ENCODE measurements at places on chromosomes 4 and X.

DNA sequence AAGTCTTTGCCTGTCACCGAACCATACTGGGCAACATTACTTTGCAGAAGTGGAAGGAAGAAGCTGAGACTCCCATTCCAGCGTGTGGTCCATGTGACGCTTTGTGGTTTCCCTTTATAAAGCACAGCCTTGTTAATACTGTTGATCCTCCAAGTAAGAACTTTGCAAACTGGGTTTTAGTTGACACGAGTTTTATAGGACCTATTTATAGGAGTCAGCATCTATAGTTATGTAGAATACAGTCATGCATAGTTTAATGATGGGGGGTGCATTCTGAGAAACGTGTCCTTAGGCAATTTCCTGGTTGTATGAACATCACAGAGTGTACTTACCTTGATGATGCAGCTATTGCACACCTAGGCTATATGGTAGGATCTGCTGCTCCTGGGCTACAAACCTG lies 1879.4 kb upstream of the TENM3 start:
- DNase-seq = no peak

- no peak for DNase-seq
Observed at GRCh38 chrX:38465686-38466085, 95.7 kb upstream of the TSPAN7 start.

DNA sequence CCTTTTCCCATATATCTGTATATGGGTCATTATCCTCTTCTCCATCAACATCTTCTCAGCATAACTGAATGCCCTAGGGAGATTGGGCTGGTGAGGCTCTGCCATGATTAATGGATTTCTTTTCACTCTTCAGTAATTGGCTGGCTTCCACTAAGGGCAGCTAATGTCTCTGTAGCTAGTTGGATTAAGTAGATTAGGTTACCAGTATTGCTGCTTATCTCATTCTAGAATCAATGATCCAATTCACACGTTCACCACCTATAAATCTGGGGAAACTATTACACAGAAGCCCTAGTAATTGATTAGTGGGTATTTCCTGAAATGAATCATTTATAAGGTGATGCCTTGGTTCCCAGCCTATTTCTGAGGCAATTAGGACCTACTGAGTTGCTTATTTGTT lies 94.8 kb downstream of the KDR start:
- no peak for DNase-seq

- no peak for DNase-seq
Observed at GRCh38 chrX:8907688-8908087, 106.5 kb upstream of the FAM9A start.

GRCh38 chr4:148445860-148446330 lies 3.7 kb upstream of the NR3C2 start:
- DNase-seq = no peak

DNA sequence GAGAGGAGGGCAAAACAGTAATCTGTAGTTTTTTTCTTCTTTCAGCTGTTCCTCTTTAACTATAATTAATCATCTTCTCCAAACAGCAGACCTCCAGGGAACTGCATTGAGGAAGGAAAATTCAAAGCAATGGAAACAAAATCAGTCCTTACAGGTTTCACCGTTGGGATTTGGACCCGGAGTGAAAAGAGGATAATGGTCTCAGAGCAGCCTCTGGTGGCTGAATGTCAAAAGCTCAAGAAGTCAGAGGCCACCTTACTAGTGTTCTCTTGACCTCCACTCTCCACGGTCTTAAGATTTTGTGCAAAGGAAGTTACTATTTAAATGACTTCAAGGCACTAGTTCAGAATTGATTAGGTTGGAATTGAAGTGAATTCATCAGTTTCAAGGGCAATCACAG lies 16.0 kb upstream of the MID1 start:
- DNase-seq = no peak

- no peak for DNase-seq
Observed at GRCh38 chrX:3445806-3446490, 99.5 kb upstream of the MXRA5 start.

GRCh38 chr4:40337051-40337450 lies 1.9 kb downstream of the CHRNA9 start:
- no peak for DNase-seq

DNA sequence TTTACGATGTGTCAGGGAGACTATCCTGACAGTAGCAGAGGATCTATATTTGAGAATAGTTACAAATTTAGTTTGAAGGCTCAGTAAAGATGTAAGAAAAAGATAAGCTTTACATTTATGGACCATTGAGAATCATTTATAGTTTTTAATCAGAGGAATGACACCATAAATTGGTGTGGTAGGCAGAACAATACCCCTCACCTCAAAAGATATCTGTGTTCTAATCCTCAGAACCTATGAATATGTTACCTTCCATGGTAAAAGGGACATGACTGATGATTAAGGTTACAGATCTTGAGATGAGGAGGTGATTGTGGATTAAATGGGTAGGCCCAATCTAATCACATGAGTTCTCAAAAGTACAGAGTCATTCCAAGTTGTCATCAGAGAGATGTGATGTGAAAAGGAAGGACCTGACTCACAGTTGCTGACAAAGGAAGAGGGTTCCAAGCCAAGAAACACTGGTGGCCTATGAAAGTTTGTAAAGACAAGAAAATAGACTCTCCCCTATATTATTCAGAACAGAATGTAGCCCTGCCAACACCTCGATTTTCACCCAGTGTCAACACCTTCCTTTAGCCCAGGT lies 27.0 kb downstream of the EREG start:
- DNase-seq = no peak

DNA sequence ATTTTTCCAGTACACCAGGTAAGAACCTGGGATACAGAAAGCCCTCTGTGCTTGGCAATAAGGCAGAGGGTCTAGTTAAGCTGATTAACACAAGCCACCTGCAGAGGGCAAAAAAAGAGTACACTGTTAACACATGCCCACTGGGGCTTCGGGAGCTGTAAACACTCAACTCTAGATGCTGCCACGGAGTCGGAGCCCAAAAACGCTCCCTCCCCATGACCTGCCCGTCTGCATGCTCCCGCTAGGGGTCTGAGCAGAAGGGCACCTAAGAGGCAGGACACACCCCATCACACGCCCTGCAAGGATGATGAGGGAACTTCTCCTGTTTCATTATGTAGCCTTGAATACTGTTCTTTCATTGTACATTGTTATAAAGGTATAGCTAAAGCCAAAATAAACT lies 715.6 kb upstream of the AADAT start:
- no peak for DNase-seq

GRCh38 chr4:137238456-137239162 lies 293.7 kb downstream of the PCDH18 start:
- no peak for DNase-seq

DNA sequence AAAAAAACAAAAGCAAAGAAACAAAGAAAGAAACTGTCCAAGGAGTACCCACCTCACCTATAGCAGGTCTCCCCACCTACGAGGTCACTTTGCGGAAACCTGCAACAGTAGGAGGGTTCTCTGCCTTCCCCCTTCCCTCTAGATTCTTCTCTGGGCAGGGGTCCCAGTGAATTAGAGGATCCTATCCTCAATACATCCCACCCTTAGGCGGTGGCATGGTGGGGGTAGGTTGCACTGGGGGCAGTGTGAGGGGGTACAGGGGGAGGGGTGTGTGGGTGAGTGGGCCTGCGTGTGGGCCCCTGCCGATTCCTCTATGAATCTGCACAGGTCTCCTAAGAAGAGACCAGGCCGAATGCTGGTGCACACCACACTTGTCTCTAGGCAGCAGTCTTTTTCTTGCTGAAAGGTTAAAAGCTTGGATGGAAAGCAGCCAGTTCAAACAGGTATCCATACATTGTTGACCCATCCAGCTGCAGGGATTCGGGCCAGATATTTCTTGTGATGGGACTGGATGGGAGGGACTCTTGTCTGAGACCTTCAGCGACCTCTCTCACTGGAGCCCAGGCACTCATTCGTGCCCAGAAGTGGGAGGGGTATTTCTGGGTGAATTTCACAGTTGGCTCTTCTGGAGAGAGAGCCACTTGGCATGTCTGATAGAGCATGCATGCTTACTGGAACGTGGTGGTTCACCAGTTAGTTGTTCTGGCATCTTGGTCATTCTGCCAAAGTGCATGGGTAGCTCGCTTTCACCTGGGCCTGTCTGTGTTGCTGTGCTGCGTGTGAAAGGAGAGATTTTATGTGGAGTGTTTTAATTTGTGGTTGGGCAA lies 65.6 kb downstream of the NBDY start:
- no peak for DNase-seq

- DNase-seq = no peak
Observed at GRCh38 chr4:11111370-11111769, 317.3 kb downstream of the HS3ST1 start.

DNA sequence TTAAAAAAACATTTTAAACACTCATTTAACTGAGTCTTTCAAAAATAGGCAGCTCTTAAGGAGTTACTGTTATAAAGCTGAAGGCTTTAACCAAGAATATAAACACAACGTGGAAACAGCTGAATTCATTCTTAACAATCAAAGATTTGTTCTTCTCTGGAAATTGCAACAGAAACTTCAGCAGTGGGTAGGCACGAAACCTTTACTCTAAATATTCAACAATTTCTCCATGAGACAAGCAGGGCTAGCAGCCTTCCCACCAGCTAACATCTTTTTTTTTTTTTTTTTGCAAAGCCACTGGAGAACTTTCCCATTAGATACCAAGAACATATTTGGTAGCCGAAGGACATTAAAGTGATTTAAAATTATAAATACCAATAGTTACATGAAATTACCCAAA lies 78.2 kb upstream of the PRSS48 start:
- DNase-seq = no peak

DNA sequence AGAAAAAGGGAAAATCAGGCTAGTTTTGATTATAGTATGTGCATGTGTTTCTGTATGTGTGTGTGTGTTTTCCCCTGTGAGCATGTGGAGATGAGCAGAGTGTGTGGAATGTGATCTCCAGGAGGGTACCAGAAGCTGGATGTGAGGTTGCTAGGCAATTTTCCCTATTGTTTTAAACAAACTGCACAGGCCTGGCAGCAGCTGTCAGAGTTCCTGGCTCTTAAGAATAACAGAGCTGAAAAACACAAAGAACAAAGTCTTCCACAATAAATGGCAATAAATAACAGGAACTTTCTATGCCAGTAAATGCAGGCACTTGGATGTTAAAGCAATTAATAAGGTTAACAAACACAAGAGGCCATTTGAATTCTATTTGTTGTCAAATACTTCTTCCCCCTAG lies 344.6 kb upstream of the CTSO start:
- no peak for DNase-seq

DNA sequence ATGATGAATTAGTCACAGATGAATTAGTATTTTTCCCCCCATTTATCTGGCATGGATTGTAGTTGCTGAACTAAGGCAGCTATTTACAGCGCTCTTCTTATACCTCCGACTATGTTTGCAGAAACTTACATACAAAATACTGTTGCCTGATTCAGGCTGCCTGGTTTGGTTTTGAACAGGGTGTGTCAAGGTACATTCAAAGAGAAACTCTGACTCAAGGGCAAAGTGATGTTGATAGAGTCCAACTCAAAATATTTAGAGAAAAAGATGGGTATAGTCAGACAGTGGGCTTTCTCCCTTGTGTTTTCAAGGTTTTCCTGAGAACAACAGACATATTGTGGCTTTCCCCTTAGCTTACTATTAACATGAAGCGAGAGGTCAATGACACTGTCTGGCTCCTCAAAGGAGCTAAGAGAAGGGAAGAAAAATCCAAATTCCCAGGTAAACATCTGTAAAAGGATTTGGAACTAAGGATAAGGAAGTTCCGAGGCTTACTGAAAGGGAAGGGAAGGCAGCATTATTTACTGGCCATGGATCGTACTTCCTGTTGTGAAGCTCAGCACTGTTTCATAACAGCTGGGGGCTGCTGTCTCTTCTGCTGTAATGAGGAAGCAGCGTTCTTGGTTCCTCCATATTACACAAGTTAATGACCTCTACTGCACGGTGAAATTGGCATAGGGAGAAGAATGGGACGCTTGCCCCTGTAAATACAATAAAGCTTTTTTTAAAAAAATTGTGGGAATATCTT lies 30.9 kb downstream of the FAM9C start:
- no peak for DNase-seq

DNA sequence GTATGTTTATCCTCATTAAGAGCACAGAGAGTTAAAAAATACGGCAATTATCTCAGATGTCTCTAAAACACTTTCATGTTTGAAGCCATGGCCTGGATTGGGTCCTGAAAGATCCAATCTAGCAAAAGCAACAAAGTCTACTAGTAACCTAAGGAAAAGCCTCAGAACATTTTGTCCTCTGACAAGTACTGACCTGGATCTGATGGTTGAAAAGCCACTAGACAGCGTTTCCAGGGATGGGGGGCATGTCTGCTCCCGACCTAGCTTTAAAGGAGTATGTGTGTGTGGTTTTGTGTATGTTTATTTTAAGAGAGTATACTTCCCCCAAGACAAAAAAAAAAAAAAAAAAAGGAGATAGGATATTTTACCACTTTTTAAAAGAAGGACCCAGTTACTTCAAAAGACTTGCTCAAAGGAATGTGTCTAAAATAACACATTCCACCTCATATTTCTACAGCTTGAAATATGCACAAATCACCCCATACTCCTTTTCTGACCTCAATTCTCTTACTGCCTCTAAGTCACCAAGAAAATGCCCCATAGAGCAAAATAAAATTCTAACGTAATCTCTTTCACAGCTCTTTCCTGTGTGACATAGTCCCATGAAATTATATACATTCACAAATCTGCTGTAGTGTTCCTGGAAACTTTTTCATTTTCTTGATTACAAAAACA lies 189.0 kb upstream of the TTC29 start:
- no peak for DNase-seq

DNA sequence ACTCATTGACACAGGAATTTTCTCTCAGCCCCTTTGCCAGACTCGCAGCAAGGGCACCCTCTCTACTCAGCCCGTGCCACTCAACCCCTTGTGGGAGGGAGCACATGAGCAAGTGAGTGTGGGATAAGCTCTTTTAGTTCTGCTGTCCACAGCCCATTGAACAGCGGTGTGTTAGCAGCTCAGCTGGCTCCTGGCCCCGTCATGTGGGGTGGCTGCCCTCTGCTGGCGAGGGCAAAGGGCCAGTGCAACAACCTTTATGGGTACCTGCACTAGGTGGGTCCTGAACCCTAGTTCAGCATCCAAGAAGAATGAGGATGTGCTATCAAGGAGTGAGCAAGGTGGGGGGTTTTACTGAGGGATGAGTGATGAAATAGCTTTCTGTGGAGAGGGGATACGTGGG lies 85.0 kb upstream of the ZNF81 start:
- no peak for DNase-seq

GRCh38 chr4:54423066-54423465 lies 194.0 kb downstream of the PDGFRA start:
- DNase-seq = no peak

DNA sequence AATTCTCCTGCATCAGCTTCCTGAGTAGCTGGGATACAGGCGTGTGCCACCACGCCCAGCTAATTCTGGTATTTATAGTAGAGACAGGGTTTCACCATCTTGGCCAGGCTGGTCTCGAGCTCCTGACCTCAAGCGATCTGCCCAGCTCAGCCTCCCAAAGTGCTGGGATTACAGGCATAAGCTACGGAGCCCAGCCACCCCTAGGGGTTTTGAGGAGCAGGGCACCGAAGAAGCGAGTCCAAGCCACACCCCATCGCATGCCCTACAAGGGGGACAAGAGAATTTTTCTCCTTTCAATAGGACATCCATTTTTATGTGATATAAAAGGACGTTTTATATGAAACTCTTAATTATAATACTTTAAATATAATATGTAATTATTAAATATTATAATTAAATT lies 13.9 kb upstream of the KLF3 start:
- DNase-seq = no peak

GRCh38 chr4:95764961-95765360 lies 74.9 kb upstream of the PDHA2 start:
- DNase-seq = no peak
